ENCODE measurements at places on chromosomes 13 and 19. TPM values are rescaled to one million over a fixed set of nuclear protein-coding genes. Genes with fewer than 3 reads are reported as not detected.

Gene PPM1N
- total RNA-seq: 0.31 TPM

Gene PGLYRP2
- 0.49 TPM for total RNA-seq

Gene DGKH
- 0.06 TPM for total RNA-seq

Gene KLK14
- total RNA-seq: not detected

Gene LGI4
- not detected for total RNA-seq

Gene SLC46A3
- total RNA-seq: not detected

Gene ALKBH7
- 48.3 TPM for total RNA-seq

Gene HTR2A
- total RNA-seq: not detected

Gene IL12RB1
- total RNA-seq: 0.04 TPM

Gene FARP1
- 70.1 TPM for total RNA-seq

Gene LYPD3
- 0.15 TPM for total RNA-seq

Gene MISP
- 1.3 TPM for total RNA-seq

Gene EPN1
- 32.6 TPM for total RNA-seq

Gene KMT5C
- total RNA-seq: 5.5 TPM

Gene CGB8
- not detected for total RNA-seq

Gene JSRP1
- total RNA-seq: 0.38 TPM

Gene CALM3
- total RNA-seq: 314 TPM

Gene RXFP2
- total RNA-seq: not detected

Gene ZFP14
- total RNA-seq: 5.0 TPM

Gene EEF1AKMT1
- 23.5 TPM for total RNA-seq

Gene CEBPA
- 103 TPM for total RNA-seq

Gene HPN
- 46.7 TPM for total RNA-seq

Gene PRR12
- 1.6 TPM for total RNA-seq

Gene REEP6
- total RNA-seq: 28.8 TPM

Gene AMER2
- not detected for total RNA-seq

Gene CGB5
- total RNA-seq: not detected

Gene TEKTIP1
- total RNA-seq: not detected

Gene LILRA2
- not detected for total RNA-seq

Gene CRLF1
- 105 TPM for total RNA-seq

Gene TEX26
- not detected for total RNA-seq

Gene CNN2
- 84.5 TPM for total RNA-seq

Gene ZNF229
- 0.11 TPM for total RNA-seq

Gene GYS1
- total RNA-seq: 16.4 TPM

Gene CYP4F2
- total RNA-seq: 3.7 TPM

Gene SWSAP1
- 3.3 TPM for total RNA-seq

Gene SLC7A9
- total RNA-seq: 4.7 TPM

Gene SIAH3
- not detected for total RNA-seq

Gene ZSCAN4
- total RNA-seq: 0.56 TPM

Gene FSD1
- not detected for total RNA-seq

Gene VSTM2B
- not detected for total RNA-seq

Measured in HepG2 (cell line).